ENCODE measurements at places on chromosomes 7 and 10.

- no peak overlapping the region for H3K27ac ChIP-seq
- H3K36me3 ChIP-seq, result no peaks in the 10 kb centered on the region
- H3K4me3 ChIP-seq, result no peak overlapping the region
- DNase-seq, result no peak
Observed at GRCh38 chr7:12199363-12199762, 11.7 kb upstream of the TMEM106B start.

DNA sequence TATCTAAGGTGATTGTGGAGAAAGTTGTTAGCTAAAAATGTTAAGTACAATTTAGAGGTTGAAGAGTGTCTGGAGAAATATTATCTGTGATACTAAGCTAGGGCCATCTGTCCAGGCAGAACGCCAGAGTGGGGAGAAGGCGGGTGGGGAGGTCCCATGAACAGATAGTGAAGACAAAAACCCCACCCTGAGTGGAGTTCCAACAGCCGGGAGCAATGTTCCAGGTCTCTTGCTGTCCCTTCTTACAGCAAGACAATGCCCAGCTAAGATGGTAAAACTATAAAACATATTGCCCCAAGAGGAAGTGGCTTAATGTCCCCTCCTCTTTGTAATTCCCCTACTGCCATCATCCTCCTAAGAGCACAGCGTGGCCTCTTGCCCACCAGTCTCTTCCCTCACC lies 10.4 kb upstream of the IL15RA start:
- peak; percentile 7 for DNase-seq
- H3K27me3 ChIP-seq, result peaks cover 13% of the 10 kb centered on the region
- H3K36me3 ChIP-seq, result peaks cover 17% of the 10 kb centered on the region
- peaks cover 16% of the 10 kb centered on the region for H3K4me1 ChIP-seq

DNA sequence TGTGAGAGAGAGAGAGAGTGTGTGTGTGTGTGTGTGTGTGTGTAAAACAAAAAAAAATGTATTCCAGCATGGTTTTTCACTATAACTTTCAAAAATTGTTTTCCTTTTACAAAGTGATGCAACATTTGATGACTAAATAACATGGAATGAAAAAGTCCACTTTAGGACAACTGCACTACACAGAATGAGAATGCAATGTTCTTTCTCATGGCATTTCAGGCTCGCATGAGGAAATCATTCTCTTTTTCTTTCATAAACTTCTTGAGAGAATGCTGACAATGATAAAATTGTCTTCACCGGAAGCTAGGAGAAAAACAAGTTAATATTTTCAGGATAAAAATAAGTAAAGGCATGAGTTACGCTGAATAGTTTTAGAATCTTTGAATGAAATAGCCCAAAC lies 53.7 kb downstream of the SLC16A12 start:
- H3K4me1 ChIP-seq, result no peaks in the 10 kb centered on the region
- no peak for DNase-seq
- no peaks in the 10 kb centered on the region for H3K36me3 ChIP-seq
- H3K27me3 ChIP-seq, result peaks cover 16% of the 10 kb centered on the region

DNA sequence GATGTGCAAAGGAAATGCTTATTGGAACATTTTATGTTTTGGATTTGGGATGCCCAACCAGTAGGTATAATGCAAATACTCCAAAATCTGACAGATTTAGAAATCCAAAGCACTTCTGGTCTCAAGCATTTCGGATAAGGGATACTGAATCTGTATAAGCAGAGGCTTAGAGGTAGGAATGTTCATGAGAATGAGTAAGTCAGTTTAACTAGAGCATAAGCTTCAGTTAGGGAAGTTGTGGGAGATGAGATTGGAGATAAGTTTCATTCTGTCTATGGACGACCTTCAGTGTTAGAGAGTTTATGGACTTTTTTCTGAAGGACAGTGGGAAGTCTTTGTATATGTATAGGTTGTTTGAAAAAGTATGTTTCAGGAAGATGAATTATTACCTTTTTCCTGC lies 10.4 kb downstream of the TAX1BP1 start:
- no peak overlapping the region for H3K27ac ChIP-seq
- no peak overlapping the region for H3K4me3 ChIP-seq
- H3K36me3 ChIP-seq, result peaks cover 41% of the 10 kb centered on the region
- peaks cover 12% of the 10 kb centered on the region for H3K4me1 ChIP-seq
- H3K27me3 ChIP-seq, result no peaks in the 10 kb centered on the region
- DNase-seq, result no peak

DNA sequence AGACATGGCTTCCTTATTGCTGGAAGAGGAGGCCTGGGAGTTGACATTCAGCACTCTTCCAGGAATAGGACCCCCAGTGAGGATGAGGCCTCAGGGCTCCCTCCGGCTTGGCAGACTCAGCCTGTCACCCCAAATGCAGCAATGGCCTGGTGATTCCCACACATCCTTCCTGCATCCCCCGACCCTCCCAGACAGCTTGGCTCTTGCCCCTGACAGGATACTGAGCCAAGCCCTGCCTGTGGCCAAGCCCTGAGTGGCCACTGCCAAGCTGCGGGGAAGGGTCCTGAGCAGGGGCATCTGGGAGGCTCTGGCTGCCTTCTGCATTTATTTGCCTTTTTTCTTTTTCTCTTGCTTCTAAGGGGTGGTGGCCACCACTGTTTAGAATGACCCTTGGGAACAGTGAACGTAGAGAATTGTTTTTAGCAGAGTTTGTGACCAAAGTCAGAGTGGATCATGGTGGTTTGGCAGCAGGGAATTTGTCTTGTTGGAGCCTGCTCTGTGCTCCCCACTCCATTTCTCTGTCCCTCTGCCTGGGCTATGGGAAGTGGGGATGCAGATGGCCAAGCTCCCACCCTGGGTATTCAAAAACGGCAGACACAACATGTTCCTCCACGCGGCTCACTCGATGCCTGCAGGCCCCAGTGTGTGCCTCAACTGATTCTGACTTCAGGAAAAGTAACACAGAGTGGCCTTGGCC lies 4.3 kb downstream of the PGAM2 start:
- DNase-seq, result no peak
- peaks cover 55% of the 10 kb centered on the region for H3K36me3 ChIP-seq
- no peak overlapping the region for H3K4me3 ChIP-seq
- H3K27me3 ChIP-seq, result no peaks in the 10 kb centered on the region

DNA sequence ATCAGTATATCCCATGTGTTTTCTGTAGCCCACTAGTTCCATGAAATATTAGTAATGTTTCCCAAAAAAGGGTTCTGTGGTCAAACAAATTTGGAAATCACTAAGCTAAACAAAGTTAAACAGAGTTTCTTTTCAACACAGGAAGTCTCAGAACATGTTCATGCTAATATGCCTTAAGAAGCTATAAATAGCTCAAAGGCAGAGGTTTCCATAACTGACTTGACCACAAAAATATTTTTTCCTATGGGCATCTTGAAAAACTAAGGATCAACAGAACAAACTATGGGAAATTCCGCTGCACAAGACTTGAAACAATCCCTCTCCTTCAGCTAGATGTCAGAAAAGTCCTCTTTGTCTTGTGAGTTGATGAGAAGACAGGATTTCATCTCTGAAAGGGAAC lies 59.7 kb downstream of the SEM1 start:
- no peak overlapping the region for H3K4me3 ChIP-seq
- no peaks in the 10 kb centered on the region for H3K36me3 ChIP-seq
- no peaks in the 10 kb centered on the region for H3K4me1 ChIP-seq
- no peaks in the 10 kb centered on the region for H3K27me3 ChIP-seq
- H3K27ac ChIP-seq, result no peak overlapping the region

DNA sequence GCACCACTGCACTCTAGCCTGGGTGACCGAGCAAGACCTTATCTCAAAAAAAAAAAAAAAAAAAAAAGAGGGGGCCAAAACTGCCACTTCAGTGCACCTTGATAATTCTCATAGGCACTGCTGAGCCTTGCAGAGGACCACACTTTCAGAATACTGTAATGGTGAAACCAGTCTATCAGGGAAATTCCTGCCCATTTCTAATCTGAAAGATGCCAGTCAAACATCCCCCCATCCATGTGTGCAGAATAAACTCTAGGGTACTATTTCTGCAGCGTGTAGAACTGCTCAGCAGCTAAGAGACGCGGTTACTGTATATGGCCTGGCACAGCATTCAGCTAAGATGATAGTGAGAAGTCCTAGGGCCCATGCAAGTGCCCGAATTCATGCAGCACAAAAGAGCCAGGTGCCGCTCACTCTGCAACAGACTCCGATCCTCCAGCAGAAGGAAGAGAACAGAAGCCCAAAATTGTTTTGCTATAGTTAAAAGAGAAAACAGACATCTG lies 286.8 kb upstream of the KLF14 start:
- peaks cover 57% of the 10 kb centered on the region for H3K36me3 ChIP-seq
- peak overlapping the region; percentile 82 for H3K27ac ChIP-seq
- H3K4me3 ChIP-seq, result peak overlapping the region; percentile 57
- peaks cover 73% of the 10 kb centered on the region for H3K4me1 ChIP-seq
- no peak for DNase-seq

DNA sequence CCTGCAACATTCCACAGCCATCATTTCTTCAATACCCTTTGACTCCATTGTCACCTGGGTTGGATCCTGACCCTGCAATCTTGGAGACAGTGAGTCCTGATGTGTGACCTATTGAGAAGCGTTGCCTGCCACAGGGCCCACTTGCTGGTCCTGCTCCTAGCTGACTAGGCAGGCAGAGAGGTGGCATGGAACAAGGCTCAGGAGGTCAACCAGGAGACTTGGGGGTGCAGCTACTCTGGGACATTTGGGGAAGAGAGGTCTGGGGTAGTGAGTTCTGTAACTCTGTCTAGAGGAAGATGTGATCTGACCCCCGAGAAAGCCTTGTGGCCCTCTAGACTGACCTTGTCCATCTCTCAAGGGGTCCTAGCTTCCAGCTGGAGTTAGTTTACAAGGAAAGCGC lies 1.8 kb downstream of the ZMIZ2 start:
- DNase-seq, result no peak
- H3K4me1 ChIP-seq, result peaks cover 52% of the 10 kb centered on the region
- H3K36me3 ChIP-seq, result peaks cover 19% of the 10 kb centered on the region
- H3K27me3 ChIP-seq, result no peaks in the 10 kb centered on the region

DNA sequence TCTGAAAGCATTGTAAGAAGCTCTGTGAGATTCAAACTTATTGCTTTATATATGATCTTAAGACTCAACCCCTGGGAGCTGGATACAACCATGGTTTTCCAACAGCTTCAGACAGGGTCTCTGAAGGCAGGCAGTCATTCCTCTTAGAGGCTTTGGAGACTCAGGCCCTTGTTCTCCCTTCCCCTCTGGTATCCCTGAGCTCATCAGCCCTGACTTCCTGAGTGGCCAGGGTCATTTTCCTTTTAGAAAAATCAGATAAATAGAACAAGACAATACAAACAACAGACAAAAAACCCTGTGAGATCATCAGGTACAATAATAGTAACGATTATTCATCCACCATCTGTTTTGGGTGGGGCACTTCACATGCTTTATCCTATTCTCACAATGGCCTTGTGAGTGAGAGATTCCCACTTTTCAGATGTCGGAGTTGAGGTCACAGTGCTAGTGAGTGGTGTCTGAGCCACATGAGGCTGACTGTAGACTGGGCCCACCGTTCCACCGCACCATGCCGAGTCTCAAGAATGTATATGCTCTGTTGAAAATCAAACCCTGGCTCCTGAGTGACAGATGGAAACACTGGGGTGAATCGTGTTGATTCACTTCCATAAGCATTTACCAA lies 144.2 kb downstream of the CXCL12 start:
- H3K36me3 ChIP-seq, result no peaks in the 10 kb centered on the region
- H3K4me3 ChIP-seq, result no peak overlapping the region
- no peaks in the 10 kb centered on the region for H3K4me1 ChIP-seq
- H3K27ac ChIP-seq, result no peak overlapping the region
- H3K27me3 ChIP-seq, result no peaks in the 10 kb centered on the region
- no peak for DNase-seq

- no peaks in the 10 kb centered on the region for H3K36me3 ChIP-seq
- no peak overlapping the region for H3K4me3 ChIP-seq
- H3K27ac ChIP-seq, result no peak overlapping the region
Observed at GRCh38 chr10:52106899-52107298, 207.2 kb upstream of the DKK1 start.

GRCh38 chr10:88828310-88828709 lies 23.3 kb downstream of the ANKRD22 start:
- H3K4me1 ChIP-seq, result peaks cover 80% of the 10 kb centered on the region
- no peaks in the 10 kb centered on the region for H3K27me3 ChIP-seq
- peaks cover 11% of the 10 kb centered on the region for H3K36me3 ChIP-seq
- DNase-seq, result no peak
- H3K4me3 ChIP-seq, result no peak overlapping the region

- no peak overlapping the region for H3K4me3 ChIP-seq
- DNase-seq, result no peak
- no peaks in the 10 kb centered on the region for H3K4me1 ChIP-seq
- H3K36me3 ChIP-seq, result no peaks in the 10 kb centered on the region
Observed at GRCh38 chr10:121369616-121370015, 228.6 kb downstream of the FGFR2 start.

DNA sequence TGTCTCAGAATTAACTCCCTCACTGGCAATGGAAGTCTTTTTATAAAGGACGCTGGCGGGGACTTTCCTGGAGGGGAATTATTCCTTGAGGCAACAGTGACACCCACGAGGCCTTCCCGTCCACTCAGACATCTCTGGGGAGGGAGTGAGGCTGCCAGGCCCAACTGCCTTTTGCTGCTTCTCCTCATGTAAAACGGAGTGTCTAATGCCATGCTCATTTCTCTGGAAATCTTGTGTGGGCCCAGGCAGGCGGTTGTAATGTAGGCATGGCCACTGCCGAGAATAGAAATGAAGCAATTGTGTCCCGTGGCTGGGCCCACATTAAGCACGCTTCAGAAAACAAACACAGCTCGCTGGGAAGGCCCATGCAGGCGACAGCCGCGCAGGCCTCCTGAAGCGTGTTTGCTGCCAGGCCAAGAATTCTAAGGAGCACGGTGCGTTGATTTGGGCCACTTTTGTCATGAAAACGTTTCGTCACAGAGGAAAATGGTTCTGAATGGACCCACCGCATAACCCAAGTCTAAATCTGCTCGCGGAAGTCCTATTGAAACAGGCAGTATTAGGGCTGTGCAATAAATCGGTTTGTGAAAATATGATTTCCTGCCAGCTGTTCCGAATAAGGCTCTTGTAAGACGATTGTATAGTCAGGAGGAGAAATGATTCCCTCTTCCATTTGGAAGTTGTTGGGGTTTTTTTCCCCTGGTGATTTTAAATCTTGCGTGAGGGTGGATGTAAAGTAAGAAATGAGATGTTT lies 104.2 kb upstream of the CHST15 start:
- no peak overlapping the region for H3K4me3 ChIP-seq
- no peaks in the 10 kb centered on the region for H3K36me3 ChIP-seq
- H3K4me1 ChIP-seq, result no peaks in the 10 kb centered on the region

- H3K36me3 ChIP-seq, result no peaks in the 10 kb centered on the region
- no peaks in the 10 kb centered on the region for H3K27me3 ChIP-seq
- DNase-seq, result no peak
- H3K4me1 ChIP-seq, result no peaks in the 10 kb centered on the region
- H3K27ac ChIP-seq, result no peak overlapping the region
Observed at GRCh38 chr10:132921818-132922807, 20.3 kb downstream of the CFAP46 start.

GRCh38 chr7:47895026-47895425 lies 53.2 kb downstream of the PKD1L1 start:
- DNase-seq, result no peak
- H3K4me3 ChIP-seq, result no peak overlapping the region
- H3K27me3 ChIP-seq, result peaks cover 8% of the 10 kb centered on the region
- H3K27ac ChIP-seq, result no peak overlapping the region
- no peaks in the 10 kb centered on the region for H3K4me1 ChIP-seq

GRCh38 chr10:79111427-79111826 lies 42.7 kb downstream of the ZMIZ1 start:
- H3K27me3 ChIP-seq, result no peaks in the 10 kb centered on the region
- no peak for DNase-seq
- no peak overlapping the region for H3K27ac ChIP-seq
- H3K4me3 ChIP-seq, result no peak overlapping the region
- peaks cover 13% of the 10 kb centered on the region for H3K4me1 ChIP-seq

Measured in activated CD4-positive, alpha-beta memory T cell treated with anti-CD3 and anti-CD28 coated beads, Interleukin-2, amount 10 ng/mL, durations not matched to agents 7 days and 5 days (primary cell).